HuH-7.5 (cell line): ENCODE measurements at places on chromosomes 13 and 19.

DNA sequence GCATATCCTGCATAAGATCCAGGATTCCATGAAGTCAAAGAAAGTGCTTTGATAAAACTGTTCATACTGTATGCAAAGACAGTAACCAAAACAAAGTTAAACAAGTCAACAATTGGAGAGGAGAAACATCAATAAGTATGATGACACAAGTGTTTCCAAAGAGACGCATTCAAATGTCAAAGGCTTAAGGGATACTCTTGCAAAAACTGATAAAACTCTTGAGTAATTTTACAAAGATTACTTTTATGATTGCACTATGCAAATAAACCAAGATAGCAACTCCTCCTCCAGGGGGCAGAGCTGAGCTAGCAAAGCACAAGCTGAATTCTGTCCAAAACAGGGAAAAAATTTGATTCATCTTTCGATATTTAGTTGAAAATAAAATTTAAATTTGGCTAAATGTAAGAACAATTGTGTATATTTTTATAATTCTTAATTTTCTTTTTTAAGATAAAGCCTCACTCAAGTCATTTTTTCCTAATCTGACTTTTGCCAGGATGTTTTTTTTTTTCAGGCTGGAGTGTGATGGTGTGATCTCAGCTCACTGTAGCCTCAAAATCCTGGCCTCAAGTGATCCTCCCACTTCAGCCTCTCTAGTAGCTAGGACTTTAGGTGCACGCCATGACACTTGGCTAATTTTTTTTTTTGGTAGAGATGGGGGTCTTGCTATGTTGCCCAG lies 84.0 kb downstream of the MZT1 start:
- peak; percentile 18 for DNase-seq

DNA sequence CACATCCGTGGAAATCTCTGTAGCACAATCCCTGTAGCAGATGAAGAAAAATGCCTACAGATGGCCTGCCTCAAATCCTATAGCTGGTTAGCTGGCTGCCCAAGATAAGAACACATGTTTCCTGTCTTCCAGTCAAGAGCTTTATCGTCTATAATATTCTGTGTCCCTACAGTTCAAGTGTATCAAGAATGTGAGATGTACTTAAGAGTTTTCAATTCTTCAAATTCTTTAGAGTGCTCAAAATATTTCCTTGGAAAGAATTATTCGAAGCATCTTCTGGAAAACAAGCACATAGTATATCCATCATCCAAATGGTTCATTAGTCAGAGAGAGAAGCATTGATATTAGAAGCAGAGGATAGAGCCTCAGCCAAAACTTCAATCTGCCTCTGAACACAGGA lies 239.8 kb downstream of the COG6 start:
- DNase-seq: no peak

DNA sequence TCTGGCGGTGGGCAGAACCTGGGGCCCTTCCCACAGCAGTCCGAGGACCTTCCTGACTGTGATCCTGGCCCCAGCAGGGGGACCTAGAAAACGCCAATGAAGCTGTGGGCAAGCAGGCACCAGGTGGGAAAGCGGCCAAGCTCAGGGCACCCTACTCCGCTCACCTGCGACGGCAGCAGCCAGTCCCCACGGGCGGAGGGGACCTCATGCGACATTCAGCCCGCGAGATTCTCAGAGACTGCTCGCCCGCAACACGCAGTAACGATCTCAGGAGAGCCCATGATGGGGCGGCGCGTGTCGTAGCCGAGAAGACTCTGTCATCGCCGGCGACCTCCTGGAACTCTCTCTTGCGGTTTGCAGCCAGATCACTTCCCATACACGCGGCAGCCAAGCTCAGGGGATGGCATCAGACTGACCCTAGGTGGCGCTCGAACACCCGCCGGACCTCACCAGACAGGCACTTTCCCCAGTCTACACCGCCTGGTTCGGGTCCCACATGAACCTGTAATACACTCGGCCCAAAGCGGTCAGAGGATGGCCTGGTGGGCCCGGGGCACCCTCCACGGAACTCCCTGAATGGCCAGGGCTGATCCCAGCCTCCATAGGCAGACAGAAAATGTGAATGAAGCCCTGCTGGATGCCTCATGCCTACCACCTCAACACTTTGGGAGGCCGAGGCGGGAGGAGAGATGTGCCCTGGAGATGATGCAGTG lies 26.5 kb downstream of the MAN2B1 start:
- peak; percentile 92 for DNase-seq

GRCh38 chr19:46460981-46461380 lies 10.4 kb downstream of the PNMA8A start:
- no peak for DNase-seq

DNA sequence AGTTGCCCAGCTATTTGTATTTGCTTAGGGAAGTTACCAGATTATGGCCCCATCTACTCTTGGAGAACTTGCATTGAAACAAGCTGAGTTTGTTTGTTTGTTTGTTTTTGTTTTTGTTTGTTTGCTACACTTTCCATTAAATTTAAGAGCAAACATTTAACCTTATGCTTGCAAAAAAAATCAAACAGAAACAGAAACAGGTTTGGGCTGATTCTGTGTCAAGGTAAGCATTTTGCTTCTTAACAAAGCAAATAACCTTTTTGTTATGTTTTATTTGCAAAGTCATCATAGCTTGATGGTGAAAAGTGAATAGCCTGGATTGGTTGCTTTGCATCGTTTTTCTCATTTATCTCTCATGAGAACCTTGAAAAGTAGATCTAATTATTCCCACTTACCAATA lies 531.8 kb downstream of the EFNB2 start:
- DNase-seq: no peak

GRCh38 chr13:31824705-31825517 lies 85.6 kb downstream of the RXFP2 start:
- no peak for DNase-seq

DNA sequence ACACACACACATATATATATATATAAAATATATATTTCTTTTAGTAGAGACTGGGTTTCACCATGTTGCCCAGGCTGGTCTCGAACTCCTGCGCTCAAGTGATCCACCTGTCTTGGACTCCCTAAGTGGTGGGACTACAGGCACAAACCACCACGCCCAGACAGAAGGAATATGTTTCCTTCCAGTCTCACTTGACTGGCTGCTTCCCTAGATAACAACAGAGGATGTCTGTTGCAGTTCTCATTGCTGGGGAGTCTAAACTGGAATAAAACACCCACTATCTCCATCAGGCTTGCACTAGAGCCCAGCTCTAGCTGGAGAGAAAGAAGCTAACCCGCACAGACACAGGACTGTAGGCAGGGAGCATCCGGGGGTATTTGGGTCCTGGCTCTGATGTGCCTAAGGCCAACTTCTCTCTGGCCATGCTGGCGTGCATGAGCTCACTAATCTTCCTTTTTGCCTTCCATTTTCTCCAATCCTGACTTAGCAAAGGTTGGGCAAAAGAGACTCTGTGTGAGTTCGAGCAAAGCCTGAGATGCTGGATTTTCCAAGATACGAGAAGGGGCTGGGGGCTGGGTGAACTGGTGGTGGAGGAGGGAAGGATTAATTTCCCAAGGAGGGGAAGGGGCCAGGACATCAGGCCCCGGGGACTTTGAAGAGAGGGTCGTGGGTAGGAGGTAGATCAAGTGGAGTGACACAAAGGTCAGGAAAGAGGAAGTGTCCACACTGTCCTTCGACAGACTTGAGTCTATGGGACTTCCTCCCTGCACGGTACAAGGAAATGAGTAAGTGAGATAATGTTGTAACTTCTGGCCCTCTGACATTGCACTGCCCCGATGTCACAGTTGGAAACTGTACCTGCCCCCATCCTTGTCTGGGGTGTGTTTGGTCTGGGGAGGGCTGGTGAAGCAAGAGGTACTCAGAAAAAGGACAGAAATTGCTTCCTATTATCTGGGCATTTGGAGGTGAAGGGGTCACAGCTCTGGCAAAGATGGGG lies 22.5 kb upstream of the ALOX5AP start:
- DNase-seq: no peak

DNA sequence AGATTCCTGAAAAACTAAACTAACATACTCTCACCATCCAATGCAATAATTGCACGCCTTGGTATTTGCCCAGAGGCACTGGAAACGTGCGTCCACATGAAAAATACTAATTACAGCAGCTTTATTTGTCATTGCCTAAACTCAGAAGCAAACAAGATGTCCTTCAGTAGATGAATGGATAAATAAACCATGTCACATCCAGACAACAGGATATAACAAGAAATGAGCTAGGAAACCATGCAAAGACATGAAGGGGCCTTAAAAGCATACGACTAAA lies 25.0 kb downstream of the ELL start:
- DNase-seq: no peak
